ENCODE measurements at places on chromosomes 12 and 14. TPM values are rescaled to one million over a fixed set of nuclear protein-coding genes. Genes with fewer than 3 reads are reported as not detected.

RHEBL1 gene
- 9.4 TPM for total RNA-seq

SAMD4A gene
- 1.7 TPM for total RNA-seq

SLC2A13 gene
- 5.8 TPM for total RNA-seq

GLIPR1L1 gene
- total RNA-seq: not detected

ADCY4 gene
- 6.2 TPM for total RNA-seq

MANSC4 gene
- total RNA-seq: not detected

PAPLN gene
- 0.08 TPM for total RNA-seq

PITPNM2 gene
- total RNA-seq: 65.3 TPM

PLA2G1B gene
- total RNA-seq: not detected

RDH12 gene
- not detected for total RNA-seq

TMEM132C gene
- not detected for total RNA-seq

PAH gene
- not detected for total RNA-seq

RTL1 gene
- total RNA-seq: not detected

SERPINA1 gene
- 0.68 TPM for total RNA-seq

FGF6 gene
- total RNA-seq: not detected

PTPRB gene
- total RNA-seq: not detected

SPIC gene
- total RNA-seq: not detected

OASL gene
- total RNA-seq: 16.7 TPM

EGLN3 gene
- total RNA-seq: 1.3 TPM

PIWIL1 gene
- not detected for total RNA-seq

COX8C gene
- total RNA-seq: not detected
